Stimulated activated CD4-positive, alpha-beta T cell treated with anti-CD3 and anti-CD28 coated beads, Interleukin-4, amount 100 ng/mL, for 48 hours (primary cell): ENCODE measurements at places on chromosomes 3 and 15.
A peak's percentile ranks its signal among the peaks of the same experiment; 100 is the strongest.

DNA sequence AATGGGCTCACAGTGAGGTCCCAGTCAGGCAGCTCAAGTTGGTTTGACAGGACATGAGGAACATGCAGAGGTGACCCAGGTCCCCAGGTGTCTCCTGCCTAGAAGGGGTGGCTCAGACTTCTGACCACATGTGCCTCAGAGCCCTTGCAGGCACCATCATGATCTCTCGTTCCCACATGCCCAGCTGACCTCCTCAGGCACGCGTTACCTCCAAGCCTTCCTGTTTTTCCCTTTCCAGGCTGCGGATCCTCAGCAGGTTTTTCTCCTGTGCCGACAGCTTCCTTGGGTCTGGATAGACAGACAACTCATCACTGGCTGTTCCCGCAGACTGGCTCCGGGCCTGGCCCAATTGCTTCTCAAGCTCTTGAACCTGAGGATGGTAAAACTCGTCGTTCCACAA is 30.4 kb downstream of the CCDC13 start:
- no peak for DNase-seq

DNA sequence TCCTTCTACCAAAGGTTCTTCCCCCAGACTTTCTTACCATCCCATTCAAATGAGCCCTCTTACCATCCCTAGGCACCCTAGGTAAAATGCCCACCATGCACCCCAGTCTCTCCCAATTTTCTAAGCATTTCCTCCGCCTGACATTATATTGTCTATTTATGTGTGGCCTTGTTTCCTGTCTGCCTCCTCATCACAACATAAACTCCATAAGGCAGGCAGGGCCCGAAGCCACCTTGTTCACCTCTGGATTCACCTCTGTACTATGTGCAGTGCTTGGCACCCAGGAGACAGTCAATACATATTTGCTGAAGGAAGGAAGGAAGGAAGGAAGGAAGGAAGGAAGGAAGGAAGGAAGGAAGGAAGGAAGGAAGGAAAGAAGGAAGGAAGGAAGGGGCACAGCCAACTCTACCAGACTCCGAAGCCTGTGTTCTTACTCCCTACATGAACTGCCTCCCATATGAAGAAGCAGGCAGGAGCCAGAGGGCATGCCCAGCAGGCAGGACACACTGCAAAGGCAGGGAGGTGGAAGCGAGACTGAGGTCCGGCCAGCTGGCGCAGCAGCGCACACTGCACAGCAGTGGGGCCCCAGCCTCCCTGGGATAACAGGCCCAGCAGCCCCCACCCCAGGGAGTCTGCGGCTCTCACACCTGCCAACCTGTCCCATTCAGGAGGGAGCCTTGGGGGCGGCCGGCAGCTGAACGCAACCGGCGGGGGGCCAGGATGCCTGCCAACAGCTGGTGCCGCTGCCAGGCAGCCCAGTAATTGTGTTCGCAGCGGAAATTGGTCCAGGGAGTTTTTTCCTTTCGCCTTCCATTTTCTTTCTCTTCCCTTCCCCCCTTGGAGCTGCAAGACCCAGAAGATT is 106.0 kb upstream of the LINGO1 start:
- DNase-seq: no peak

DNA sequence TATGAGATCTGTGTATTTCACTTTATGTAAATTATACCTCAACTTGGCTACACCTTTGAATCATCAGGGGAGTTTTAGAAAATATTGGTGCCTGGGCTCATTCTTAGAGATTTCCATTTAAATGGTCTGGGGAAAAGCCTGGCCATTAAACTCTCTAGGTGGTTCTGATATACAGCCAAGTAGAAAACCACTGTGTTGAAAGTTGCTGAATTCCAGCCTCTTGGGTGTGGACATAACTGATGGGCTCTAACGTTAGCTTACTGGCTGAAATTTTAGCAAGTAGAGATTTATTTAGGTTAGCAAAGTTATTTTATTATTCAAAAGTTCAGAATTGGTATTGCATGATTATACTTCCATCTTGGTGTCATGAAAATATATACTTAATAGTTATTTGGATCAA is 84.1 kb downstream of the ATG7 start:
- DNase-seq: no peak

GRCh38 chr3:30700702-30701321 is 94.4 kb downstream of the TGFBR2 start:
- DNase-seq: no peak

DNA sequence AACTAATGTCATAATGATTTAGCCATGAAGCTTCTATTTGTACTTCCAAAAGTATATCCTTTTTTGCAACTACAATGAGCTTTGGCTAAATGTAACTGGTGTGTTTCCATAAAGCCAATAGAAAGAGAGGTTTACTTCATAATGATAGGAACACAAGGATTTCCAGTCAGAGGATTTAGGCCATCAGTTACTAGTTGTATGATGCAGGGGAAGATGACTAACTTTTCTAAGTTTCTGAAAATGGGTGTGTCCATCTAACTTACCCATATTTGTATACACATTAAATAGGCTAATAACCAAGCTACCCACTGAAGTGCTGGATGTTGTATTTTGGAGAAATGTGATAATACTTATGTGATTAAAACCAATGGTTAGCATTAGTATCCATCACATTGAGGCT is 55.7 kb downstream of the SLC4A7 start:
- no peak for DNase-seq

- no peak for DNase-seq
Measured at GRCh38 chr15:38517312-38517975, 47.2 kb downstream of the RASGRP1 start.

- no peak for DNase-seq
Measured at GRCh38 chr3:69248436-69248835, 126.0 kb upstream of the LMOD3 start.

GRCh38 chr15:83815506-83815905 is 161.6 kb downstream of the ADAMTSL3 start:
- DNase-seq: no peak

DNA sequence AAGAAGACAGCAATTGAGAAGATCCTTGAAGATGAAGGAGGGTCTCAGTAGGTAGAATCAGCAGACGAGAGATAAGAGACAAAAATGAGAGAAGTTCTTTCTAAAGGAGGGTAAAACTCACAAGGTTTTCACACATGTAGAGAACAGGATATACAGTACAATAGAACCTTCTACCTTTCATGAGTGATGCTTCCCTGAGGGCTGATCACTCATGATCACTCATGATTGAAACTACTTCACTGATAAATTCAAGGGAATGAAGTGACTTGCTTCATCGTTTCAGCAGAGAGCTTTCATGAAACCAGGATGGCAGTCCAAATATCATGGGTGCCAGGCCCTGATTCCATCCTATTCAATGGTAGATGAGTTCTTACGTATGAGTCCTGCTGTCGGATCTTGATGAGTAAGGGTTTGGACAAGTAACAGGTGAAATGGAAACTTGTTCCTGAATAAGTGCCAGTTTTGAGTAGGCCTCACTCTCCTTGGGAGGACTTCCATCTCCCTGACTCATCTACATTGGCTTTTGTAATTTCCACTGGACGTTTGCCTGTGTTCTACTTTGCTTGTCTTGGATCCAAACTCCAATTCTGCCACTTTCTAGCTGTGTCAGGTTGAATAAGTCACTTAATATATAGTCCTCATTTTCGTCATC is 9.6 kb upstream of the CLDN16 start:
- no peak for DNase-seq

DNA sequence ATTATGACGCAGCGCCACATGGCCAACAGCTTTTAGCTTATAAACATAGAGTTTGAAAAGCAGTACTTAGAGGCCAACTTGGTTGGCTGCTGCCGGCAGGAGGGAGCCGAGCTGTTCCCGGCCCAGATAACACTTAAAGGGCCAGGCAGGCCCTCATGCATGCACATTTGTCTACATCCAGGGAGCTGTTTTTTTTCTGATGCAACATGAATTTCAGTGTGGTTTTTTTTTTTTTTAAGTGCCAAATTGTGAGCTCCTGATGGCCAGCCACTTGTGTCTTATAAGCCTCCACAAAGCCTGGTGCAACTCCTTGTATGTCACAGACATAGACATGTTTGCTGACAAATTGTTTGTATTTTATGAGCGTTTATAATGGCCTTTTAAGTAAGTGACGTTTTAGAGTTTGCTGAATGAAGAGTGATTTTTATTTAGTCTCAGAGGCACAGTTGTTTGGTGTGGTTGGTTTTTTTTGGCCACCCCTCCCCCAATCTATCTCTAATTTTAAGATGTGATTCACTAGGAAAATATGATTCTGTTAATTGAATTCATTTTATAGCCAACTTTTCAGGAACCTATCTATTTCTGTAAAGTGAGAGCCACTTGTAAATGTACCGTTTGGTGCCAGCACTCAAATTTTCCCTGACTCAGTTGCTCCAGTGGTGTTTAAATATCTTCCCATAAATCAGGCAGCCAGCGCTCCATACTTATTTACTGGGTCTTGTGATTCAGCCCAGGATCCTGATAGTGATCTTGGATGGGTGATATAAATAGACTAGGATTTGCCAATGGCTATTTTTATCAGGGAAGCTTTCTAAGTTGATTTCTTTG is 134.3 kb downstream of the VGLL4 start:
- DNase-seq: no peak

DNA sequence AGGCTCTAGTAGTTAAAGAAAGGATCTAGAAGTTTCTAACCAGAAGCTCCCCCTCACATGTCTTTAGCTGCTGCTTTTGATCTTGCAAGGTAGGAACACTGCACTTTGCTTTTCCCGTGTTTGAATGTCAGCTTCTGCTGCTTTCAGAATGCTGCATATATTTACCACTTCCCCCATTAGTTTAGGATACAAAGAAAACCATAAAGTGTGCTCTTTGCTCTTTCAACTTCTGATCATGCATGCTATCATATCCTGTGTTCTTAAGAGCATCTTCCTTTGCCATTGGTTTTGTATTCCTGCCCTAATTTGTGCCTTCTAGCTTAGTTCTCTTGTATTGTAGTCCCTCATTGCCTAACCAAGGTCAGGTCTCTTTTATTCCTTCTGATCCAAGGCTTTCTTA is 43.3 kb downstream of the ZNF609 start:
- no peak for DNase-seq

- peak; percentile 0 for DNase-seq
Measured at GRCh38 chr15:56917652-56918045, 795 bp upstream of the TCF12 start.

GRCh38 chr3:71891483-71891882 is 106.5 kb upstream of the PROK2 start:
- DNase-seq: no peak

DNA sequence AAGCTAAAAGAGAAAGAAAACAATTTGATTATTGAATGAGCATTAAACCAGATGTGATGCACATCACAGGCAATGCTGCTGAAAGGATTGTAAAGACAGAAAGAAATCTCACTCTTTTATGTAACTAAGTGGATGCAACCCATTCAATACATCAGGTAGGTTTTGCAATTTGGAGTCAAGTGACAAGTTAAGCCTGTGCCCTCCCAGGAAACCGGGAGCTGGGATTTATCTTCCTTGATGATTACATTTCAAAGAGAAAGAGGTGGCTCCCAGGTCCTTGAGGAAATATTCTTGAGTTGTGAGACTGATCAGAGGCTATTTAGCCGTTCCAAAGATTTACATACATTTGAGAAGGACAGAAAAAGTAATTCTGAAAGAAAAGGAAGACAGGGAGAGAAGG is 219.0 kb upstream of the PROK2 start:
- DNase-seq: no peak

GRCh38 chr15:96046620-96047240 is 283.8 kb upstream of the NR2F2 start:
- no peak for DNase-seq

- no peak for DNase-seq
Measured at GRCh38 chr3:195911041-195911945, 2.9 kb upstream of the TNK2 start.

DNA sequence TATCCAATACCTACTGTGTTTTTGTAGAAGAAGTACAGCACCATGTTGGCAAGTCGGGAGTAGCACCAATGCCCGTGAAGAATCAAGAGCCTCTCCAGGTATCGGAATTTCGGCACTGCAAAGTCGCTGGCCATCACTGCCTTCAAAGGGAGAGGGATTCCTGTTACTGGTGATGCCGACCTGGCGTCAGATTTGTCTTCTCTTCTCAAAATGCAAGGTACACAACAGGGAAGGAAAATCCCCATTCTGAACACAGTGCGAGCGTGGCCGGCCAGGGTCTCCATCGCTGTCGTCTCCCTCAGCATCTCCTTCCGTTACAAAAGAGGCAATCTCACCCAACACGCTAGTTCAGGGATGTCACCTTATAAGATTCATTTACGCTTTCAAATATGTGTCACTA is 175.4 kb downstream of the ATP10A start:
- DNase-seq: no peak

DNA sequence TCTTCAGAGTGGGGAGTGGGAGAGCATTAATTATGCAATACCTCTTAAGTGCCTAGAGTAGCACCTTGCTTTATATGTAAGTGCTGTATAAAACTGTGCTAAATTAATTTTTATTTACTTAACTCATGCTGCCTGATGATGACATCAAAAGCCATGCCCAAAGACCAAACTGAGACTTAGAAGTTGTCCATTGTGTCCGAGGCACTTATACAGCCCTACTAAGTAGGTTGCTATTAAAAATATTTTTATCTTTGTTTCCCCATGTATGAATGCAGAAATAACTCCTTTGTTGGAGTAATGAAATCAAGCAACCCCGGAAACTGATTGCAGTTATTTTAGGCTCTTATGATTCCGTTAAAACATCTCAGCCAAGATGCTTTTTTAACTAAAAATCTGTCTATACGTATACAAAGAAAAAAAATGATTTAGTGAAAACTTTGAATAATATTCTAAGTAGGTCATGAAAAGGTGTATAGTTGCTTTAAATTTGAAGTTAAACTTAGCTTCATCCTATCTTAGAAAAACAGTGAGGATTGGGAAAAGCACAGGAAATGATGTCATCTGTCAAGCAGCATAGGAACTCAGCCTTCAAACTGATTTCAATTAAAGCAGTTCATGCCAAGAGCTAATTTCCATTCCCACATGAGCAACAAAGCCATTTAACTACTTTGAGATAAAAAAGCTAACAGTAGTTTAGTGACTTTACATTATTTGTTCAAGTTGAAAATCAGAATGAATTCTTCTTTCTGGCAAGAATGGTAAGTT is 43.0 kb downstream of the FBN1 start:
- DNase-seq: no peak

DNA sequence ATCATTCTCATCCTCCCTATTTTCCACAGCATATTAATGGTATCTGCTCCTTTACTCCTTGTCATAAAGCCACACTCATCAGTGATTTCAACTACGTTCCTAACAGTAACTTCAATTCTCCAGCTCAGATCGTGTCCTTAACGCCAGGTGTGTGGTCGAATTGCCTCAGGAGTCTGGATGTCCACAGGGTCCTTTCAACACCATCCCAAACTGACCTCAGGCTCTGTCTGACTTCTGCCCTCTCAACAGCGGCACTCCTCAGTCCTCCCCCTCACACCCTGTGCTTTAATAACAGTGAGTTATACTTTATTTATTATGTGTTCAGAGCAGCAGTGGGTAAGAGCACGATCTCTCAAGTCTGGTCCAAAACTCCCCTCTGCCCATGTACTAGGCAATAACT is 42.4 kb downstream of the ST3GAL6 start:
- no peak for DNase-seq
